ENCODE measurements at places on chromosomes 7 and 10.

- no peak for DNase-seq
These were observed 94.0 kb upstream of the LANCL2 start for GRCh38 chr7:55271069-55271626.

DNA sequence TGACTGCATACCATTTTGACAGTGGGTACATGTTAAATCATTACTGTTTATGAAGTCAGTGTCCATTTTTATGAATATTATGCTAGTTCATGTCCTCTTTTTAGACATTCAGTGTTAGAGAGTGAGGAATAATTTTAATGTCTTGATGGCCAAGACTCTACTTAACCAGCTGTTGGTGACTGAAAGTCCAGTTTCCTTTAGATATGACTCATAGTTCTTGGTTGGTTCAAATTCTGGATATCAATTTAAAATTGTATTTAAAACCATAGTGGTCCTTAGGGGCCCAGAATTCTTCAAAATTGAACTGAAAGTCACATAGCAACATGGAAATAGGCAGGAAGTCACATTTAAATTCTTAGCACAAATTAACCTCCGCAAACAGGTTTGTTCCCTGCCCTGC lies 196.5 kb upstream of the PRPS1L1 start:
- DNase-seq = no peak

DNA sequence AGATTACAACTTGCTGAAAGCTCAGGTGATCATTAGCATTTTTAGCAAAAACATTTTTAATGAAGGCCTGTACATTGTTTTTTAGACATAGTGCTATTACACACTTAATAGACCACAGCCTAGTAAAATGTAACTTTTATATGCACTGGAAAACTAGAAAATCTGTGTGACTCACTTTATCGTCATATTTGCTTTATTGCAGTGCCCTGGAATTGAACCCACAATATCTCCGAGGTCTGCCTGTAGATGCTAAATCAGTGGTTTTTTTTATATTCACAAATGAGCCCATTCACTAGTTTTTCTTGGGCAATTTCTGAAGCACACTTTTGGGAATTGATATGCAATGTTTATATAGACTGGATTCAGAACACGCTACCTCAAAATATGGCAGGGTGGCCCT lies 105.1 kb downstream of the PTPRN2 start:
- no peak for DNase-seq

- DNase-seq = no peak
These were observed 49.8 kb downstream of the SLC29A4 start for GRCh38 chr7:5332579-5332978.

GRCh38 chr10:22611425-22612115 lies 102.8 kb downstream of the PIP4K2A start:
- DNase-seq = no peak

GRCh38 chr10:132096863-132097478 lies 31.2 kb downstream of the JAKMIP3 start:
- no peak for DNase-seq

DNA sequence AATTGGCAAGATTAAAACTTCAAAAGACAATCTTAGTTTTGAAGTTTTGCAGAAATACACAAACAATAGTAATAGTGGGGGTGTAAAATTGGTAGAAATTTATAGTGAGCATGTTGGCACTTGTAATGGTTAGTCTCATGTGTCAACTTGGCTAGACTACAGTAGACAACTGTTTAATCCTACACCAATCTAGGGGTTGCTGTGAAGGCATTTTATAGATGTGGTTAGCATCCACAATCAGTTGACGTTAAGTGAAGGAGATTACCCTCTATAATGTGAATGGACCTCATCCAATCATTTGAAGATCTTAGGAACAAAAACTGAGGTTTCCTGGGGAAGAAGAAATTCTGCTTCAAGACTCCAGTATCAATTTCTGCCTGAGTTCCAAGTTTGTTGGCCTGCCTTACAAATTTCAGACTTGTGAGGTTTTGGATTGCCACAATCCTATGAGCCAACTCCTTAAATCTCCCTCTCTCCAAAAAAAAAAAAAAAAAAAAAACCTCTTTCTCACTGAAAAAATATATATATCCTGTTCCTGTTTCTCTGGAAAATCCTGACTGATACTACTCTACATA lies 531.6 kb upstream of the IGFBP3 start:
- DNase-seq = no peak

DNA sequence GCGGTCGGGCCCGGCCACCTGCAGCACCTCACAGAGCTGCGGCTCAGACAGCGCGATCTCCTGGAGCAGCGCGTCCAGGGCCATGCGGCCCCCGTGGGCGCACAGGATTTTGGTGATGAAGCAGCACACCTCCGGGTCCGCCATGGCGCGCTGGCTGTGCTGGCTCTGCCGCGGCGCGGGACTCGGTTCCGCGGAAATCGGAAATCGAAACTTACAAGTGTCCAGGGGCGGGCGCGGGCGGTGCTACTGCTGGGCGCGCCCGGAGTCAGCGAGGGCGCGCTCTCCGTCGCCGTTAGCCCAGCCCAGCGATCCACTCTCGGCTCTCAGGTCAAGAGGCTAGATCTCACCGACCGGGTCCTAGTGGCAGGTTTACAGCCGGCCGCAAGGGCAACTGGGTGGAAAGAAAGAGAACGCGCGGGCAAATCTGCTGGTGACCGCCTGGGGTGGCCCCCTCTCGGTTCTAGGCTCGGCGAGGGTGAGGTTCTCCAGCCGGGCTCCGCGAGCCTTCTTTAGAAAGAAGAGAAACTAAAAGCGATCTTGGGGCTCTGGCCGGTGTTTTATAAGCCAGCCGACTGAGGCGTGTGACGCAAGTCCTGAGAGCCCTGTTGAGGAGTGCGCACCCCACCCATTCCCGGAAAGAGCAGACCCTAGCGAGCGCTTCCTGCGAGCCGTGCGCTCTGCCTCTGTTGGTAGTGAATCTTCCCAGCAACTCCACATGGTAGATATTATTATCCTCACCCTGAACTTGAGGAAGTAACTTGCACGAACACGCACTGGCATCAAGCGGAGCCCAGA lies at the start of gene ZC3HAV1:
Gene ZC3HAV1, minus strand, starts transcription at position 533 of the 795 bp plus-strand sequence. Its CDS starts 389 bp downstream, at position 144.
- DNase-seq = peak; percentile 59

GRCh38 chr7:12524794-12525386 lies 45.6 kb upstream of the SCIN start:
- peak; percentile 48 for DNase-seq

DNA sequence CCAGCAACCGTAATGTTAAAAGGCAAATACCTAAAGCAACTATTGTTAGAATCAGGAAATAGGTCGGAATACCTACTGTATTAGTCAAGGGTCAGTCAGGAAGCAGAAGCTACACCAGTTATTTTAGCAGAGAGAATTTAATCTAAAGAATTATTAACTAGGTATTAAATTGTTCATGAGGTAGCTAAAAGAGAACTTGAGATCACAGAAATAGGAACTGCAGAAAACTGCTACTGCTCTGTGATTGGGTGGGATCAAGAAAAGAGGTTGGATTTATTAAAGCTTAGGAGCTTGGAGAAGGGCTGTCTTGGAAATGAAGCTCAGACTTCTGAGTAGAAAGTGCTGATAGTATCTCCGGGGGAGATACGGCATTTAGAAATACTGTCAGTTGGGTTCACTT lies 20.0 kb upstream of the ZNF438 start:
- DNase-seq = no peak

- DNase-seq = no peak
These were observed 48.3 kb upstream of the FAM171A1 start for GRCh38 chr10:15419279-15419874.

DNA sequence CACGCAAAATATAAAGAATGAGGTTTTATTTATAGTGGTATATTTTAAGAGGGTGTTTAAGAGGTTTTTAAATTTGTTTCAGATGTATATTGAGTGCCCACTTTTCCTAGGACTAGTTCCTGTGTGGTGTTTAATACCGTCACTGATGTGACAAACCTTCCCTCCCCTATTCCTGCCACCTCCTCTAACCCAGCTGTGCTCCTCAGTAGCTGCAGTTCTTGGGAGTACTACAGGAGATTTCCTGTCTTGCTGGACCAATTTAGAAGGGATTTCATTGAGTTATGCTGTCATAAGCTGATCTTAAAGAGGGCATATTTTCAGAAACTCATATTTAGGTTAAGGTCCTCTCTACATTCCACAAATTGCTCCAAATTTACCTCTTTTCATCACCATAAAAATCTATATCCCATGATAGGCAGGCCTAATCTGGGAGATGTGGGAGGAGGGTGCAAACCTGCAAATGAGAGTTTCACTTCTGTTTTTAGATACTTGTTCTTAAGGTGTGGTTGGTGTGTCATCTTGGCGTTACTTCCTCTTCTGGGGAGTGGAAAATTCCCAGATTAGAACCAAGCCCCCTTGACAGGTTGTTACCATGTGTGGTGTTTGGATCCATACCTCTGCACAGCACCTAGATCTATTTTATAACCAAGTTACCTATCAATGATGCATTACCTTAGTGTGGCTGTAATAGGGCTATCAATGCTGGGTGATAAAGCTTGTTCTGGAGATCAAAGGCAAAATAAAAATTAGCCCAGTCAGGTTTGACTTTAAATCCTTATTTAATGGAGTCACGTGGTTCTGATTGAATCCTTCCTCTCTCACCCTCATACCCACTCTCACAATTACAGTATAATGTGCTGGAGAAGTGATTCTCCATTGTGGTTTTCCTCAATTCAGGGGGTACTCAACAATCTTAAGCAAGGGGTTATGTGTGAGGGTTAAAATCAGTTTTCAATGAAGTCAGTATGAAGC lies 141.1 kb downstream of the CDK14 start:
- DNase-seq = no peak

DNA sequence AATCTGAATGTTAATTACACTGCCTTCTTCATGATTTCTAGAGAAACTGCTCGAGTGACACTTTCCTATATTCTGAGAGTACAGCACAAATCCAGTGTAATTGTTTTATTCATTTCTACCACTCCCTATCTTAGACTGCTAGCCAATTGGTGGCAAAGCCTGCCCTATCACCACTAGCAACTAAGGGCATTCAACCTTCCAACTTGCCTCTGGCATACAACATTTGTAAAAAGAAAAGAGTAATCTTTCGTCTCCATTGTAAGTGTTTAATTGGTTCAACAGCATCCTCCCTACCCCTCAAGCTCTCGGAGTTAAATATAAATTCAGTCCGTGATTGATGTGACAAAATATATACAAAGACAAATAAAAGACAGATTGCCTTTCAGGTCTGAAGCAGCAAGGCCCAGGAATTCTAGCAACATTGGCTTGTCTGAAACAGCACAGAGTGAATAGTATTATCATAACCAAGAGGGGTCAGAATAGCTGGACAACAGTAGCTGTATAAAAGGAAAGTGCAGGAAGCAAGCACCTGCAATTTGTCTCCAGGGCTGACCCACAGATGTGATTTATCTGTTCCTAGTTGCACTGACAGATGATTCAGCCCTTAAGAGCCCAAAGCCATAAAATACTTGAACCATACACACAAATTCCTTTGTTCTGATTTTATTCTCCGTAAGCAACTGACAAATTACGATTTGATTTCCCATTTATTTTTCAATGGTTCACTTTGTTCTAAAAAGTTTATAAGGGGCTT lies 47.6 kb upstream of the ANKRD1 start:
- DNase-seq = no peak

- no peak for DNase-seq
These were observed 290.9 kb downstream of the CAMK1D start for GRCh38 chr10:12639996-12640944.

GRCh38 chr7:13742126-13742525 lies 247.3 kb downstream of the ETV1 start:
- no peak for DNase-seq

DNA sequence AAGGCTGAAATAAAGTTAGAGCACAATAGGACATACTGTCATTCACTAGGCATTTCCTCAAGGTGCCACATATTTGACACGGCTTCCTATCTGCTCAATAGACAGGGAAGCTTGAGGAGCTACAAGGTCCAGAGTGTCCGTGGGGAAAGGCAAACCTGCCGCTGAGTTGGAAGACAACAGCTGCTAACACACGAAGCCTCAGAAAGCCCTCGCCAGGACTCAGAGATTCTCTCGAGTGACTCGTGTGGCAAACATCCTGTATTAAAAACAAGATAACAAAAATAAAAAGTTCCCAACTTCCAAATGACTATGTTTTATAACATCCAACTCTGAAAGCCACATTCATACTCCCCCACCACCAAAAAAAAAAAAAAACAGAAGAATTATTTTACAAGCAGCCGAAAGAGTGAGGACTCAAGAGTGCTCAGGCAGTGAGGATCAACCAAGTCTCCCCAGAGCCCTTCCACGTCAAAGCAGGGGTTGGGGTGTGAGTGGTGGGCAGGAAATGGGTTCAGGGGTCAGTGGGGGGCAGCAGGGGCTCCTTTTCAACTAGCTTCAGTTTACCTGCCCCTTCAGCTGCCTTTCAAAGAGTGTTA lies 67.6 kb downstream of the STK17A start:
- no peak for DNase-seq

DNA sequence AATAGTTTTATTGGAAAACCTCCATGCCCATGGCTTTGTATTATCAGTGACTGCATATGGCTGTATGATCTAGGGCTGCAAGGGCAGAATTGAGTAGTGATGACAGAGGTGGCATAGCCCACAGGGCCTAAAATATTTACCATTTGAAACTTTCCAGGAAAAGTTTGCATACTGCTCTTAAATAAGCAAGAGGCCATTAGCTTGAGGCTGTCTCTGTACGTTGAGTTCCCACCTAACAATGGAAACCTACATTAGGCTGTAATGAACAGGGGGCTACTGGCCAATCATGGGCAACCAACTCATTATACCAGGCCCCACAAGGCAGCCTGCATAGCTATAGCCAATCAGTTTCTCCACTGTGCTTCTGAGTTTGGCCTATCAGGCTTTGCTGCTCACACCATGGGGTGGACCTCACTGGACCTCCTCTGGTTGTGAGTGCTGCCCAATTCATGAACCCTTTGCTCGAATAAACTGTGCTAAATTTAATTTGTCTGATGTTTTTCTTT lies 673 bp upstream of the ST8SIA6 start:
- DNase-seq = no peak

GRCh38 chr7:43211286-43211685 lies 98.8 kb downstream of the HECW1 start:
- DNase-seq = no peak

DNA sequence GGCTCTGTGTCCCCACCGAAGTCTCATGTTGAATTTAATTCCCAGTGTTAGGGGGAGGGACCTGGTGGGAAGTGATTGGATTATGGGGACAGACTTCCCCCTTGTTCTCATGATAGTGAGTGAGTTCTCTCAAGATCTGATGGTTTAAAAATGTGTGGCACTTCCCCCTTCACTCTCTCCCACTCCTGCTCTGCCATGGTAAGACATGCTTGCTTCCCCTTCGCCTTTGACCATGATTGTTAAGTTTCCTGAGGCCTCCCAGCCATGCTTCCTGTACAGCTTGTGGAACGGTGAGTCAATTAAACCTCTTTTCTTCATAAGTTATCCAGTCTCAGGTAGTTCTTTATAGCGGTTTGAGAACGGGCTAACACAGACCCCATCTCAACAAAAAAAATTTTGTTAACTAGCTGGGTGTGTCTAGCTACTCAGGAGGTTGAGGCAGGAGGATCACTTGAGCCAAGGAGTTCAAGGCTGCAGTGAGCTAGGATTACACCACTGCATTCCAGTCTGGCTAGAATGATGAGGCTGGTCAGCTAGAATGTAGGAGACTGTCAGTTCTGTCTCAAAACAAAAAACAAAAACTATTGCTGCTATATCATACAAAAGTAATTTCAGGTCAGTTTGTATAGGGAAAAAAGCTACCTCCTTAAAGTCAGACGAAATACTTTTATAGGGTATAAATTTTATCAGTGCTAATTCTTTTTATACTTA lies 57.7 kb downstream of the ATAD1 start:
- DNase-seq = no peak

Measured in NCI-H1930 (cell line).